ENCODE measurements at places on chromosomes 1 and 21.

DNA sequence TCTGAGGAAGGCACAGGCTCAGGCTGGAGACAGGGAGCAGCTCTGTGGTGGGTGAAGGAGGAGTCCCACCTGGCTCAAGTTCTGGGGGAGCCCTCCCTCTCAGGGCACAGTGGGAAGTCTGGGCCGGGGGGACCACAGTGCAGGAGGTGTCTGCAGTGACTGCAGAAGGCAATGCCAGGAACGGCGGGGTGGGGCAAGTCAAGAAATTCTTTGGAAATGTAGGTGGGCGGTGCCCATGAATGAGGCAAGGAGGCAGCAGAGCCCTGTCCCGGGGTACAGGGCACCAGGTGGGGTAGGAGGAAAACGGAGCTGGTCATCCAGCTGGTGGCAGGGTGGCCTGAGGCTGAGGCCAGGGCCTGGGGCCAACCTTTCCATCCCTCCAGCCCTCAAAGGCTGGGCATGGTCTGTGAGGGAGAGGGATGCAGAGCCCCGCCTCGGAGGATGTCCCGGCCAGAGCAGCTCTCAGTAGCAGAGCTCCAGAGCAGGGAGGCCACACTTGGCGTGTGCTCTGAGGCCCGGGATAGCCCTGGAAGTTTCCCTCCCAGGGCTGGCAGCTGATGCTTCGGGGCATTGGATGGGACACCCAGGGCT, 4.7 kb downstream of the TFF3 start:
- no peak for DNase-seq

DNA sequence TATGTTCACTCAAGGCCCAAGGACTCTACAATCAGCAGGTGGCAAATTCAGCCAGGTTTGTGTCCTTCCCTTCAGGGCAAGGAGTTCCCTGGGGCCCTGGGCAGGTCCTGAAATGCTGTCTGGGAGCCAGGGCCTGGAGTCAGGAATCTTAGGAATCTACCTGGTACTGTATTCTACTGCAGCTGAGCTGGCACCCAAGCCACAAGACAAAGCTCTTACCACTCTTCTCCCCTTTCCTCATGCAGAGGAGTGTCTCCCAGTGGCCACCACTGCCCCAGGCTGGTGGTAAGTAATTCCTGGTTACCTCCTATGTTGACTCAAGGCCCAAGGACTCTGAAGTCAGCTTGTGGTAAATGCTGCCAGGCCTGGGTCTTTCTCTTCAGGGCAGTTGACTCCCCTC, 153.4 kb downstream of the NRIP1 start:
- DNase-seq = no peak

DNA sequence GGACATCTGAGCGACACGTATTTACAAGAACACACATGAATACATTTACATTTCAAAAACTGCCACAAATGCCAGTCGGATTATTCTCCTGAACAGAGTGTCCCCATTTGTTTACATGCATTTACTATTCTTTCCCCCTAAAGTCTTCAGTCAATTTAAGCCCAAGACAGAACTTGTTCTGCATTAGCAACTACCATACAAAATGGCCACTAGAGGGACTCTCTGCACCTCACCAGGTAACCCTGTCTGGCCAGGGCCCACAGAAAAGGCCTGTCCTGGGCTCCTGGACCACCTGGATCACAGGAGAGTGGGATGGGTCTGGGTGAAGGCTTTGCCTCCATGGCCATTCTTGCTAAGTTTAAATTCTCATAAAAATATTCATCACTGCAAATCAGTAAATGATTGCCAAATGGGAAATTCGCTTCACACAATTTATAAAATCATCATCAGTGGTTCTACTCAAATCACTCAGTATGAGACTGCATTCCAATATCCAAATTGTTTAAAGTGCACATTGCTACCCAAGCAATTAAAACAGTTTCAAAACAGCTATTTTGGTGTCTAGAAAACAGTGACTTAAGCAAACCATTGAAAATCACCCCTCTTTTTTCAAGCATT, 12.5 kb upstream of the GUCA2A start:
- DNase-seq = peak; percentile 31

- no peak for DNase-seq
These were observed 53.7 kb downstream of the HSF2BP start for GRCh38 chr21:43605320-43606215.

DNA sequence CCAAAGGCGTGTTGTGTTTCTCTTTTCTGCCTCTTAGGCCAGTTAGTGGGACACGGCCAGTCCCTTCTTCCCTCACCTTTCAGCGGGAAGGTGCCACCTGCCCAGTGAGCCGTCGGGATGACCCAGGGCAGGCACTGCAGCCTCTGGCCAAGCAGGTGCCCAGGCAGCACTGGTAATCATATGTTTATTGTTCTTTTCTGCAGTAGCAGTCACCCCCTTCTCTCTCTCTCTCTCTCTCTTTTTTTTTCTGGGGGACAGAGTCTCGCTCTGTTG, 38.2 kb downstream of the CRYAA start:
- DNase-seq = no peak

DNA sequence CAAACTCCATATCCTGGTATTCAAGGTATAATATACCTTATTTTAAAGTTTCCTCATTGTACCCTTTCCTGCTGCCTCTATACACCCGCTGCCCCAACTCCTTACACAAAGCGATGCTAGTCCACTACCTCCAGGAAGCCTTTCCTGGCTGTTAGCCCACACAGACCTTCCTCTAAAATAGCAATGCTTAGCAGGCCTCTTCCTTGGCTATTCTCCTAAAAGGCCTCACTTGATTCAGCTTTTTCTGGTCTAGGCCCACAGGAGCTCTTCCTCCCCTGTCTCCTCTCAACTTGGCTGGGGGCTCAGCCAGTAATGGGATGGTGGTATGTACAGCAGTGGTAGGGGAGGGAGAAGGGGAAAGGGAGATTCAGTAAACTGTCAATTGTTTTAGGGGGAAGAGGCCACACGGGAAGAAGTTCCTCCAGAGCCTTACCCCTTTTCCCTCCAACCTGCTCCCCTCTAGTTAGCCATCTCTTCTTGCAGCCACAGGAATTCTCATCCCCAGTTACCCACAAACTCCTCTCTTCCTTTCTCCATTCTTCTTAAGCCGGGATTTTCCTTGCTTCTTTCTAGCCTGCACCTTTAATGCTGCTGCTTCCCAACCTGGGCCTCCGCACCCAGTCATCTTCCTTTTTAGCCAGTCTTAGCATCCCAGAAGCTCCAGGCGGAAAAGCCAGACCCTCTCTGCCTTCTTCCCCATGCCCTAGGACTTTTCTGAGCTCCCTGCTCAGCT, 2.6 kb downstream of the LRRC41 start:
- no peak for DNase-seq

GRCh38 chr21:14554948-14555347, 8.8 kb upstream of the SAMSN1 start:
- no peak for DNase-seq

DNA sequence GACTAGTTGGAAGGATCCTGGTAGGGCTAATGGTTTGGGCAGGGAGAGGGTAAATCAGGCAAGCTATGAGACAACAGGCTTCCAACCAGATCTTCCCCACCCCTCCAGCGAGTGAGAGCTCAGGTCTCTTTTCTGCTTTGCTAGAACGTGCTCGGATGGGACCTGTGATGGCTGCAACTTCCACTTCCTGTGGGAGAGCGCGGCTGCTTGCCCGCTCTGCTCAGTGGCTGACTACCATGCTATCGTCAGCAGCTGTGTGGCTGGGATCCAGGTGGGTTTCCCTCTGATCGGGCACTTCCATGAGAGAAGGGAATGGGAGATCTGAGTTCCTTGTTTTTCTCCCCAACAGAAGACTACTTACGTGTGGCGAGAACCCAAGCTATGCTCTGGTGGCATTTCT, 14.0 kb upstream of the SARS1 start:
- DNase-seq = no peak

GRCh38 chr21:26736449-26736848, 108.8 kb downstream of the ADAMTS1 start:
- no peak for DNase-seq

- DNase-seq = no peak
These were observed 71.6 kb downstream of the SH3BGR start for GRCh38 chr21:39523399-39523798.

GRCh38 chr1:228972576-228972975, 237.3 kb downstream of the RHOU start:
- DNase-seq = no peak

DNA sequence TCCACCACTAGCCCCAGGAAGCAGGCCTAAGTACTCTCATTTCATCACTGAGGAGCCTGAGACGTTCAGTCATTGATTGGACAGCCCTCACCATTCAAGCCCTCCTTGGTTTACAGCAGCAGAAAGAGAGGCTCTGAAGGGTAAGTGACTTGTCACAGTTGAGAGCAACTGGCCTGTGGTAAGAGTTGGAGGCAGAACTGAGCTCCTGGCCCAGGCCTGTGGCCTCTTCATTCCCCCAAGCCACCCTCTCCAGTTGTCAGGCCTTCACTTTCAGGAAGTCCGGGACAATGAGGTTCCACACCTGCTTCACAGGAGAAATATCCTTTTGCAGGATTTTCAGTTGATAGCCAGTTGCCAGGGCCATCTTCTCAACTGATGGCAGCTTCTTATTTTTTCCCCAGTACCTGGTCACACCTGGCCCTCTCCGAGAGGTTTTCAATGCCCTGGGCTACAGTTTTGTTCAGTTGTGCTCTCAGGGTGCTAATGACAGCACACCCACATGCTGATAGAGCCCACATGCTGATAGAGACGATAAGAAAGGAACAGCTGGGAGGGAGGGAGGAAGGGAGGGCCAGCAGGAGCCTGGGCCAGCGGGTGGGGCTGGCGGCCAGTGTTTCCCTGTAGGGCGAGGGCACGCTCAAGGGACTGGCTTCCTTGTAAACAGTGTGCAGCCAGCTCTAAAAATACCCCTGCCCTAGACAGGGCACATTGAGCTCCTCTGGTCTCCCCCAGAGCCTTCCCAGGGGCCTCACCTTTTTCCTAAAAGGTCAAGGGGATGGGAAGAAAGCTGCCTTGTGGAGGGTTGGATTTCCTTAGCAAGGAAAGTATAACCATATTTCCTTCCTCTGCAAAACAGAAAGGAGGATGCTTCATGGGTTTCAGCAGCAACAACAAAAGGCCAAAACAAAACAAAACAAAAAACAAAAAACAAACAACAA, 112.7 kb upstream of the JUN start:
- no peak for DNase-seq

- no peak for DNase-seq
These were observed 35.0 kb downstream of the HSD3B2 start for GRCh38 chr1:119449971-119450370.

DNA sequence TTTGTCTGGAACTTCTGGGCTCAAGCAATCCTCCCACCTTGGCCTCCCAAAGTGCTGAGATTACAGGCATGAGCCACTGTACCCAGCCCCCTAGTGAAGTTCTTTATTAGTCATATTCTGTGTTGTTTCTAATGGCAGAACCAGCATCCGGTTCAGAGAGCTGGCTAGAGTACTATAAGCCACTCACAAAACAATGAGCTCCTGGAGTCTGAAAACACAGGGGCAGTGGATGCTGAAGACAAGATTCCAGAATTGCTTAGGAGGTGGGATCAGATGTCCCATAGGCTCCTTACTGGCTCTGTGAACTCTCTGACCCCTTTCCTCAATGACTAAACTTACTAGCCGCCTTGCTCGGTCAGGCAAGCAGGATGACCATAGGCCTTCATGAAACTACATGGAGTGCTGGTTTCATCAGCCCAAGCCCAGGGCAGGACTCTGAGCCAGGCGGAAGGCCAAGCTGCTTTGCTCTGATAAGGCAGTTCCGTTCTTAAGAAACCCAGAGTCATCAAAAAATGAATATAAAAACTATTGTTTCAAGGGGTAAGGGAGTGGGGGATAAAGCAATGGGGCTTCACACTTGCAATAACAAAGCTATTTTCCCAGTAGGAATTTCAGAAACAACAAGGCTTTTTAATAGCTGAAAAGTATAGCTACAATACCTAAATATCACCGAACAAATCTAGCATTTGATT, 8.1 kb downstream of the MTHFR start:
- DNase-seq = no peak

DNA sequence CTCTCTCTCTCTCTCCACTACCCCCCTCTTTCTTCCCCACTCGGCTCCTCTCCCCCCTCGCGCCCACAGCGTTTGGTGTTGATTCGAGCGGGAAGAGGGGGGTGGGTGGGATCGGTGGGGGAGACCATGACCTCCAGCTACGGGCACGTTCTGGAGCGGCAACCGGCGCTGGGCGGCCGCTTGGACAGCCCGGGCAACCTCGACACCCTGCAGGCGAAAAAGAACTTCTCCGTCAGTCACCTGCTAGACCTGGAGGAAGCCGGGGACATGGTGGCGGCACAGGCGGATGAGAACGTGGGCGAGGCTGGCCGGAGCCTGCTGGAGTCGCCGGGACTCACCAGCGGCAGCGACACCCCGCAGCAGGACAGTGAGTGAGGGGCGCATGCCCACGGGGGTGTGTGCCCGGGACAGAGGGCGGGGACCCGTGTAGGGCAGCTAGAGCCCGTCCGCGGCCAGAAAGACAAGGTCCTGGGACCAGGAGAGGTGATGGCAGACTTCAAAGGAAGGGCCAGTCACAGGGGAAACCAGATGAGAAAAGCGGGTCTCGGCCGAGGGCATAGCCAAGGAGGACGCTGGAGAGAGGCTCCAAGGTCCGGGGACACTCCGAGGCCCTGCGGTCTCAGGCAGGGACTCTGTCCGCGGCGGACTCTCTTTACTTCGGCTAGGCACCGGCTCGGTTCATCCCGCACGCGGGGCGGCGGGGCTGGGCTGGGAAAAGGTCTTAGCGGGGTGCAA, at the start of gene PRRX1:
TSS of gene PRRX1 (plus strand) at position 39 of the 735 bp plus-strand sequence. CDS start at position 127, 88 bp downstream.
- no peak for DNase-seq

DNA sequence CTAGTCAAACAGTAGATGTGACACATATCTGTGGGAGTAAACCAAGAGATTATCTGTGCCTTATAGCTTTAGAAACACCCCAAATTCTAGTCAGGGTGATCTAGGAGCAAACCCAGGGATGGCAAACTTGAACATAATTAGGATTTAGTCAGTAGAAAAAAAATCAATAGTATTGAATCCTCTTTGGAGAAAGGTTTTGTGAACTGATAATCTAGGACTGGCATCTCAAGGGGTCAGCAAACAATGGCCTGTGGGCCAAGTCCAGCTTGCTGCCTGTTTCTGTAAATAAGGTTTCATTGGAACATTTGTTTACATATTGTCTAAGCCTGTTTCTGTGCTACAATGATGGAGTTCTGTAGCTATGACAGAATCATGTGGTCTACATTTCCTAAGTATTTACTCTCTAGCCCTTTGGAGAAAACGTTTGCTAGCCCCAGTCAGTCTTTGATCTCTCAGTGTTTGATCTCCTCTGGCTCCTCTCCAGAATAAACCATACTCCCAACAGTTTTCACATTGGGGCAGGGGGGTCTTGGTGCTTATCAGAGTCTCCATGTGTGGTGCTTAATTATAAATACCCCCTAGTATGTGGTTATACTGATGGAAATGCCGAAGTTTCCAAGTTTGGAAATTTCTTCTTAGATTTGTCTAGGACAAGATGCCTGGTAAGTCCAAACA, 385.8 kb downstream of the NTNG1 start:
- DNase-seq = no peak

GRCh38 chr1:221084681-221085080, 205.4 kb downstream of the HLX start:
- DNase-seq = no peak

GRCh38 chr1:161305867-161306519, 3.8 kb downstream of the MPZ start:
- DNase-seq = peak; percentile 74

GRCh38 chr1:168697356-168698126, 31.5 kb downstream of the DPT start:
- DNase-seq = no peak
